ENCODE measurements at places on chromosomes 6 and 20.

DNA sequence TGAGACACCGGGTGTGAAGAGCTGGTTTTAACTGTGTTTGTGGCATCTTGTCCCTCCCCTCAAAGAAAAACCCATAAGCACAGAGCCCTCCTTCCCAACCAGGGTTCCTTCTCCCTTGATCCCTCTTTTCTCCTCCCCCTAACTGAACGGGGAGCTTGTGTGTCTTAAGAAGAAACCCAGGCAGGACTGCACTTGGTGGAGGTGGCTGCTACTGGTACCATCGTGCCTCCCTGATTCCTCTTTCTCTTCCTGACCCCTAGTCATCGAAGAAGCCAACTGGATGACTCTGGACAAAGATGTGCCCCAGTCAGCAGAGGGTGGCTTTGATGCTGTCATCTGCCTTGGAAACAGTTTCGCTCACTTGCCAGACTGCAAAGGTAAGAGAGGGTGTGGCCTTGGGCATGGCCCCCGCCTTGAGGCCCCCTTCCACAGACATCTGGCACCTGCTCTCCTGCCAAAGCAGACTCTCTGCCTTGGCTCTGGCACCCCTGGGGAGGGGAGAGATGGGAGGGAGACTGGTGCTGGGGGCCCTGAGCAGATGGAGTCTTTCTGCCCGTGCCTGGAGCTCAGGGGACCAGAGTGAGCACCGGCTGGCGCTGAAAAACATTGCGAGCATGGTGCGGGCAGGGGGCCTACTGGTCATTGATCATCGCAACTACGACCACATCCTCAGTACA is 2.1 kb downstream of the GNMT start:
- DNase-seq = no peak

- no peak for DNase-seq
Measured at GRCh38 chr20:1844325-1845162, 50.7 kb upstream of the SIRPA start.

DNA sequence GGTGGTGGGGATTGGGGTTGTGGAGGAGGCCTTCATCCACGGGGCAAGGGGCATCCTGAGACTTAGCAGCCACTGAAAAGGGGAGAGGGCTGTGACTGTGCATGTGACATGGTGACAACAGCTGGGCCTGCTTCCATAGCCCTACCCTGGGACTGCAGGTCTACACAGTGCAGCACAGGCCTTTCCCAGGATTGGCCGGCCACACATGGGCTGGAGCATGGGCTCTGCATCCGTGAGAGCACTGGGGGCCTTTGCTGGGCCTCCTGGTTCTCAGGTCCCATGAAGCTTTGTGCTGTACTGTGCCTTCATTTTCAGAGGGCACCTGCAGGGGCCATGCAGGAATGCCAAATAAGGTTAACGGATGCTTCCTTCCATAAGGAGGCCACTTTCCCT is 56.0 kb downstream of the ZDHHC14 start:
- no peak for DNase-seq

DNA sequence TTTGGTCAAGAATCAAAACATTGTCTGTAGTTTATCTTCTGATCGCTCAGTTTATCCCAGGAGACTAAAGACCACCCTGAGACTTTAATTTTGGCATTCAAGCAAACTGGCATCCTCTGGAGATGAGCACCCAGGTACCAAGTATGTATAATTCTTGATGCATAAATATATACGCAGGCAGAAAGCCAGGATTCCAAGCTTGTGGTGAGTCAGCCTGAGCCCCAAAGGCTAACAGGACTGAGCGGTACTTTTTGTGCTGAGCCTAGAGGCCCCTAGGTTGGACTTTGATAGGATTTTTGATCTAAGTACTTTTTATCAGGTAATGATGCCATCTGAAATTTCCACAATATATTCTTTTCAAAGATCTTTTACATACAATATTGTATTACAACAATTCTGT is 301.3 kb downstream of the TFAP2B start:
- DNase-seq = no peak

- DNase-seq = no peak
Measured at GRCh38 chr20:48242623-48243022, 457.3 kb upstream of the SULF2 start.

DNA sequence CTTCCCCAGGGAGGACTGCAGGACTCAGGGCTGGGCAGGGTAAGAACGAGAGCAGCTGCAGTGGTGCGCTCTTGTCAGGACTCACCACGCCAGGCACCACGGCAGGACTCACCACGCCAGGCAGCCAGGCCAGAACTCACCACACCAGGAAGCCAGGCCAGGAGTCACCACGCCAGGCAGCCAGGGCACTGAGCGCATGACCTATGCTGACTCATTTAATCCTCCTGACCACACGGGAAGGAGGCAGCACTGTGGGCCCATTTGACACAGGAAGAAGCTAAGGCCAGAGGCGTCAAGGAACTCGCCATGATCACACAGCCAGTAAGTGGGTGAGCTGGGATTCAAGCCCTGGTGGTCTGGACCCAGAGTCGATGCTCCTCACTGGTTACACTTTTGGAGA is 189.3 kb downstream of the PREX1 start:
- DNase-seq = no peak

DNA sequence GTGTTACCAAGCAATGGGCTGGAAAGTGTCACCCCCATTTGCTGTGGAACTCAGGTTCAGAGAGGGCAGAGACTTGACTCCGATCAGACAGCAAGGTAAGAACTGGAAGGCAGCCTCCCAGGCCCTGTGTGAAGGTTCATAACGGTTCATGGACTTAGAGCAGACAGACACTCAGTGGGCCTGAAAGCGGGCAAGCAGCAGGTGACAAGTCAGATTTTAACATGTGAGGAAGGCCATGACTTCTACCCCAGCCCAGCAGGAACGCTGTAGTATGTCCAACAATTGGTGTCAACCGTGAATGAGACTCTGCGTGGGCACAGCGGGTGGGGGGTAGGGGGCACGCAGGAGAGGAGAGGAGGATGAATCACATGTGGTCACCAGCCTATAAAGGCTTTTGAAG is 217.6 kb upstream of the SNX9 start:
- no peak for DNase-seq

DNA sequence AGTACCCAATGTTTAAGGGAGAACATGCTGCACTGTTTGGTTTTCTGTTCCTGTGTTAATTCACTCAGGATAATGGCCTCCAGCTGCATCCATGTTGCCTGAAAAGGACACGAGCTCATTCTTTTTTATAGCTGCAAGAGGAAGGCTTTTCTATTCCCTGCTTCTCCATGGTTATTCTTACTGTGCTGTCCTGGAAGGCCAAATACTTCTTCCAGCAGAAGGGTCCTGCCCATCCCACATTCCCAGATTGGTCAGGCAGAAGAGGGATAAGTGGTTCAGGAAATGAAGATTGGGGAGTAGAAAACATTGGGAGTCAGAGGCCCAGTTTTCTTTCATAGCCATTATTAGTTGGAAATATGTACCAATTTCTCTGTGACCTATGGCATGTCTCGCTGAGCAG is 122.4 kb downstream of the TCP11 start:
- DNase-seq = no peak

GRCh38 chr6:47034926-47035325 is 7.2 kb downstream of the ADGRF1 start:
- DNase-seq = peak; percentile 99

DNA sequence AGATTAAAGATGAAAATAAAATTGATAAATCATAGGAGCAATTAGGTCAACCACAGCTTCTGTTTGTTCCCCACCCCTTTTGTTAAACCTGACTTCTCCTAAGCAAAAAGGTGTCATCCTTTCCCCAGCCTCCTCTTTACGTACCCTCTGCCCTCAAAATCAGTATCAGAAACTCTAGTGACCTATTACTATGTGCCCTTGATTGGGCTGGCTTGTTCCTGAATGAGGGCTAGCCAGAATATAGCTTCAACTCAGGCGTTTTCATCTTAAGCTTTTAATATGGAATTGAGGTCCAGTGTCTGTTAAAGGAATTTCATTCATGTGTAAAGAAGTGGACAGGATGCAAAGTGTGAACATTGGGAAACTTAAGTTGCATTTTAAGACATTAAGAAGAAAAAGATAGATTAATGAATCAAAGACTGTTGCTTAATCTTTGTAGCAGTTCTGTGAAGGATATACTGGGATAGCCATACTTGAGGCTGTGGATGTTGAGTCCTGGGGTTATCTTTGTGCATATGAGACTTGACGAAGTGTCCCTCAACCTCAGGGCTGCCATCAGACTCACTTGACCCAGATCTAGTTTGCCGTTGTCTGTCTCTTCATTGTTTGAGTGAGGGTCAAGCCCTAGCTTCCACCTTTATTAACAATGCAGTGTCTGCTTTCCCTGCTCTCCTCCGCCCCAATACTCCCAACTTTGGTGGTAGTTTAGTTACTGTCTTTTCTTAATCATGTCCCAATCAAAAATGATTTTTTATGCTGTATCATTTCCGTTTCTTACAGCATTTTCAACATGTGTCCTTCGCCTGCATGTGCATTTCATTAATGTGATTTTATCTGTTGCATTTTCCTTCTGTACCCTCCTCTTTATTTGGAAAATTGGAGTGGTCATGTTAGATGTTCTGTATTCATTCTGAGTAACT is 1.9 kb downstream of the TBPL1 start:
- DNase-seq = no peak

- no peak for DNase-seq
Measured at GRCh38 chr6:46556053-46556452, 64.8 kb upstream of the RCAN2 start.

GRCh38 chr6:170106906-170107525 is 183.9 kb downstream of the DLL1 start:
- DNase-seq = no peak

GRCh38 chr6:97423190-97423589 is 140.2 kb upstream of the MMS22L start:
- no peak for DNase-seq

- DNase-seq = no peak
Measured at GRCh38 chr6:20377623-20378265, 23.9 kb upstream of the E2F3 start.

GRCh38 chr20:46306743-46307138 is 1.6 kb downstream of the CDH22 start:
- no peak for DNase-seq

GRCh38 chr20:51319522-51319921 is 223.0 kb downstream of the NFATC2 start:
- DNase-seq = no peak

DNA sequence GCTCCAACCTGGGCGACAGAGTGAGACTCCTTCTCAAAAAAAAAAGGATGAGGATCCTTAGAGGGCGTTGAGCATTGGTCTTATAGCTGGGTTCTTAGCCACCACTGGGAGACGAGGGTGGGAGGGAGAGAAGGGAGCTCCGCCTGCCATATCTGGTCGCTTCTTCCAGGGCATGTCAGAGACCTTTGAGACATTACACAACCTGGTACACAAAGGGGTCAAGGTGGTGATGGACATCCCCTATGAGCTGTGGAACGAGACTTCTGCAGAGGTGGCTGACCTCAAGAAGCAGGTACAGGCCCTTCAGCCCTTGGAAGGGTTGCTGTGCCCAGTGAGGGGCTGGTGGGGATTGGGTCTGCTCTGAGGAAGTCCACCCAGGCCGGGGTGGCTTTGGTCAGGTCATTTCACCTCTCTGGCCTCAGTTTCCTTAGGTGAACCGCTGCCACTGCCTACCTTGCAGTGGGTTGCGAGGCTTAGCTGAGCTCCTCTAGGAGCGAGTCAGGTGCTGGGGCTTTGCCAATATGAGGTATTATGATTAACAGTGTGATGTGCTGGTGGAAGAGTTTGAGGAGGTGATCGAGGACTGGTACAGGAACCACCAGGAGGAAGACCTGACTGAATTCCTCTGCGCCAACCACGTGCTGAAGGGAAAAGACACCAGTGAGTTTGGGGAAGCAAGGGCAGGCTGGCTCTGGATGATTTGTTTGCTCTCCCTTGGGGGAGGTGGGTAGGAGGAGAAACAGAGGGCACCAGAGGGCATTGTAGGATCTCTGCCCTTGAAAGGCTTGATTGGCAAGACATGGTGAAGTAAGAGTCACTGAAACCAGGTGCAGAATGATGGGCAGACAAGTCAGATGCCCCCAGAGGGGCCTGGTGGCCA is 8.5 kb downstream of the CNPY3 start:
- no peak for DNase-seq

- DNase-seq = no peak
Measured at GRCh38 chr6:79821859-79822258, 125.5 kb downstream of the ELOVL4 start.

- no peak for DNase-seq
Measured at GRCh38 chr6:1325461-1326309, 13.8 kb downstream of the FOXQ1 start.

DNA sequence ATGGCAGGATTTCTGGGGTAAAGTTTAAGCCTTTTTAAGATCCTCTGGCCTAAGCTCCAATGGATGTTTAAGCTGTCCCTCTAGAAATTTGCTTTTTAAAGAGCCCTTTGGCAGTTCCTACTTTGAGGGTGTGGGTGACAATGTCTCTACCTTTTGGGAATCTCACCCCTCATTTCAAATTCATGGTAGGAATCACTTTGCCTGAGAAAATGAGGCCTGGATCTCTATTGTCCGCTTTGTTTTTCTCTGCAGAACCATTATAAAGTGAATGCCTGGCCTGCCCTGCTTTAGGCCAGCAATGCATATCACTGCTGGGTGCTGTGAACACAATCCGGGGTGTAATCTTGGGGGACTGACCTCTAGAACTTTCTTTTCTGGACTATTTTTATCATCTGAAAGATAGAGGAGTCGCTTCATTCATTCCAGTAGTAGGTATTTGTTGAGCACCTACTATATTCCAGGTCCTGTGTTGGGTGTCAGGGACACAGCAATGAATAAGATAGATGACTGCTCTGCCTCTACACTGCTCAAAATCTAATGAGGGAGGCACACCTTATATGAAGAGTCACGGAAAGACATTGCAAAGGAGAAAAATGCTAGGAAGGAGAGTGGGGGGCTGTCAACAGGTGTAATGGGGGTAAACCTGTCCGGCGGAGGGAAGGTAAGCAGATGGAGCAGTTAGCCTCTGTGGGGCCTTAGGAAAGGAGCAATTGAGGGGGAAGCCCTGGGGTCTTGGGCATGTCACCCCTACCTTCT is 8.6 kb upstream of the COMMD7 start:
- DNase-seq = no peak

GRCh38 chr6:55643861-55644260 is 64.9 kb upstream of the HMGCLL1 start:
- DNase-seq = no peak

- DNase-seq = no peak
Measured at GRCh38 chr6:15290962-15291704, 45.3 kb downstream of the JARID2 start.

GRCh38 chr6:155882527-155883333 is 427.1 kb upstream of the NOX3 start:
- no peak for DNase-seq

GRCh38 chr6:14616656-14617055 is 499.1 kb downstream of the CD83 start:
- no peak for DNase-seq

DNA sequence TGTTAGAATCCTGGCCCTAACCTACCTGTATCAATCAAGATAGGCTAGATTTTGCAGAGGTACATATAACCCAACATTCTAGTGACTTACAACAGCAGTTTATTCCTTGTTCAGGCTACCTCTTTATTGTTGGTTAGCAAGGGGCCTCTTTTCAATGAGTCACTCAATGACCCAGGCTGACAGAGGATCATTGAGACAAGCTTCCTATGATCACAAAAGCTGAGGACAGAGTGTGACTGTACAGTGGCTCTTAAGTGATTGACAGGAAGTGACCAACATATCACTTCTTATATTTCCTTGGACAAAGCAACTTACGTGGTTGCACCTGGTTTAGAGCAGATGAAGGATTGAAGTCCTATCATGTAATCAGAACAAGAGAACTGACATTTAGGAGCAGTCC is 740.9 kb downstream of the FRK start:
- DNase-seq = no peak
